Activated T-cell treated with anti-CD3 and anti-CD28 coated beads for 4 hours (primary cell): ENCODE measurements at places on chromosomes 6 and 20.

GRCh38 chr6:33827546-33828451 lies 24.0 kb upstream of the MLN start:
- DNase-seq = no peak

DNA sequence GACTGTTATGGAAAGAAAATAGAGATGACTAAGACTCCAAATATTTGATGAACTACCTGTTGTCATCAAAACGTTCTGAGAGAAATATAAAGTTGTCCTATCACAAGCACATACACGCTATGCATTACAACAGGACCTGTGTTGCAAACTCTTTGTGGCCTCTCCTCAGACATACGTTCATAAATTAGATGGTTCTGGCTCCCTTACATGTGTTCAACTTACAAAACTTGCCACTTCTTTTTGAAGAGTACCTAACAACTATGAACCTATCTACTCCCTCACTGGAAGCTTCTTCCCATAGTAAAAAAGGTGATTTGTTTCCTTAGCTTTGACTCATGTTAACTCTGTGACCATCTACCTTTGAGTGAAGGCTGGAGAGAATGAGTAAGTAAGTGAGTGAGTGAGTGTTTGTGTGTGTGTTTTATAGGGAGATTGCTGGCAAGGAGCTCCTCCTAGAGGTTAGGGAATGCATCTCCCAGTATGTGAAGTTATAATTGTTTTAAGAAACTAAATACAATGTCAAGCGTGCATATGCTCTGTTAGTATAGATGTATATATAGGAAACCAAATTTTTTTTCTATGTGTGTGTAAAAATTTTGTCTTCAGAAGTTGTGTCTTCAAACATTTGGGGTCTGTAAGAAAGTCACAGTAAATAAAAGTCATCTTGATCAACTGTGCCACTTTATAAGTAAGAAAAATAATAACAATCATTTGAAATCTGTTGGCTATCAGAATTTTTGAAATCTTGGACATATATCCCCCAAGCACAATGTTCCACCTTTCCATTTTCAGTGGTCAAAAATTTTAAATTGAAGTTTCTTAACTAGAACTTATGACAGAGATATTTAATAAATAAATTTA lies 1211.1 kb upstream of the GJE1 start:
- DNase-seq = no peak

DNA sequence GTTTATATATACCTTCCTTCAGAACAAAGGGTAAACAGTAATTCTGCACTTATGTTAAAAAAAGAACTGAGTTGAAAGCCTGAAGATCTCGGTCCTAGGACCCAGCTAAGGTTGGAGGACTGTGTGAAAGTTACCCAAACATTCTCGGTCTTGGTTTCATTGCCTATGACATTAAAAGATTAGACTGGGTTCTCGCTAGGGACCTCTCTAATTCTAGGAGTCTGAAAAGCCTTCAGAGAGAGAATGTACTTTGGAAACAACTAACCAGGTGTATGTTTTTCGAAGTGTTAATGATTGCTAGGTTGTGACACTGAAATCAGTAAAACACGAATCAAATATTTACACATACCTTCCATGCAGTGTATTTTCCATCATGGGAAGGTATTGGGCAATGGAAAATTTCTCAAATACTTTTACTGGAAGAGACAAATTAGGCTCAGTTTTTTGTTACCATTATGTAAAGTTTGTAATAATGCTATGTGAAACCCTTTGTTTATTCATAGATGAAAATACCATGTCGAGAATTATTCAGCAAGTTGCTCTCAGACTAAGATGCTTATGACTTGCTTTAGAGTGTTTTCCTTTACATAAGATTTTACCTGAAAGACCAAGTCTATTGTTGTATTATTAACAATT lies 113.7 kb upstream of the LOC128125822 start:
- DNase-seq = no peak

GRCh38 chr6:159304641-159305040 lies 135.4 kb downstream of the FNDC1 start:
- DNase-seq = no peak

- no peak for DNase-seq
Observed at GRCh38 chr20:63258781-63259180, 4.5 kb upstream of the NKAIN4 start.

GRCh38 chr6:144344646-144345045 lies 59.5 kb downstream of the UTRN start:
- peak; percentile 33 for DNase-seq

DNA sequence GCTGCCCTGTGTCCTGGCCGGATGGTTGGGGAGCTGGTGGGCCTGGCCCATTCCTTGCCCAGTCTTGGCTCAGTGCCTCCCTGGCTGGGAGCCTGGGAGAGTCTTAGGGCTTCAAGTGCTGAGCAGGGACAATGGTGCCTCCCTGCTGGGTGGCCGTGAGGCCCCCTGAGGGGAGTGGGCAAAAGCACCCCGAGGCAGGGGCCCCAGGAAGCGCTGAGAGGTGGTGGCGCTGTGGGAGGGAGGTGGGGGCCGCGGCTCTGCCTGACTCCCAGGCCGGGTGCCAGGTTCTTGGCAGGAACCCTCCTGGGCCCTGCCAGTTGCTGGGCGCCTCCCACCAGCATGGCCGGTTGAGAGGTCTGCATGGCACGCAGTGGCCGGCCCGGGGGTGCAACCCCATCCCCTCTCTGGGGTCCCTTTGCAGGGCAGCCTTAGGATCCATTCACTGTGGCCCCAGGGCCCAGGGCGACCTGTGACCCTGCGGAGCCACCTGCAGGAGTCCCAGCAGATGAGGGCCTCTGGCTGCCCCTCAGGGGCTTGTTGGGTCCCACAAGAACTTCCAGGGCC lies 9.2 kb upstream of the RPS21 start:
- no peak for DNase-seq

DNA sequence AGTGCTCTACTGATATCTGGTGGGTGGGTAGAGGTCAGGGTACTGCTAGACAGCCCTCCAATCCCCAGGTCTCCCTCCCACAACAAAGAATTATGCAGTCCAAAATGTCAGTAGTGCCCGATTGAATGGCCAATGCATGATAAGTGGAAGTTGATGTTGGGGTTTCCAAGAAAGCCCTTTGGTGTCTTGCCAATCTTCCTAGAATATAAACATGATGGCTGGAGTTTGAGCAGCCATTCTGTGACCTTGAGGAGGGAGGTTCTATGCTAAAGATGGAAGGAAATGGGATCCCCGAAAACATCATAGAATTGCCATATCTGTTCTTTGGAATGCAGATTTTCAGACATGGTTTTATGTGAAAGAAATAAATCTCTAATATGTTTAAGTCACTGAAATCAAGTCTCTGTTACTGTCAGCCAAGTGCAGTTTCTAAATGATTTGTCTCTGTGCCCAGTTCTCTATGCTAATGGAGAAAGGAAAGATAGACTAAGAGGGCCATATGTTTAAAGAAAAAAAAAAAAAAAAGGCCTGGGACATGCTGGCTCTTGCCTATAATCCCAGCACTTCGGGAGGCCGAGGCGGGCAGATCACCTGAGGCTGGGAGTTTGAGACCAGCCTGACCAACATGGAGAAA lies 32.8 kb upstream of the PTPN1 start:
- no peak for DNase-seq

GRCh38 chr6:134746140-134746539 lies 203.8 kb downstream of the ALDH8A1 start:
- no peak for DNase-seq

DNA sequence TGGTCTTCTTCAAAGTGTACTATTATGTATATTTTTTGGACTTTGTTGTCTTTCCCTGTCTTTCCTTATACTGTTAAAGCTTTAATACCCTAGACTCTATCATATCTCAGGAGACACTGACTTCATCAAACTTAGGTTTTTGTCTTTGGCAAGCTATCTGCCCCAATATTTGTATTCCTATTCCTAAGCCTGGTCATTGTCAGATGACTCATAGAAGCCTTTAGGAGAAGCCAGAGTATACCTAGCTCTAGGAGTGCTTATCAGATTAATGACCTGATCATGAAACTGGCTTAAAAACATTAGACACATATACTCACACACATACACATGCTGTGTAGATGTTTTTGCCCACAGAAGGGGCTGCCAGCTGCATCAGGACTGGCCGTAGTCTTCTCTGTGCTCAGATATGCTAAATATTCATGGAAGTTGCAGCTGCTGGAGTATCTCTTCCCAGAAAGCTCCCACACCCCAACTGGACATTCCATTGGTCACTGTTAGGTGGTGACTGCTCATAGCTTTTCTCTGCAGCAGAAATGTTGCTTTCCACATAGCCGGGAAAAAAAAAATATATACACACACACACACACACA lies 102.0 kb downstream of the ANKS1A start:
- no peak for DNase-seq

GRCh38 chr6:2073476-2073875 lies 171.9 kb downstream of the GMDS start:
- DNase-seq = no peak

DNA sequence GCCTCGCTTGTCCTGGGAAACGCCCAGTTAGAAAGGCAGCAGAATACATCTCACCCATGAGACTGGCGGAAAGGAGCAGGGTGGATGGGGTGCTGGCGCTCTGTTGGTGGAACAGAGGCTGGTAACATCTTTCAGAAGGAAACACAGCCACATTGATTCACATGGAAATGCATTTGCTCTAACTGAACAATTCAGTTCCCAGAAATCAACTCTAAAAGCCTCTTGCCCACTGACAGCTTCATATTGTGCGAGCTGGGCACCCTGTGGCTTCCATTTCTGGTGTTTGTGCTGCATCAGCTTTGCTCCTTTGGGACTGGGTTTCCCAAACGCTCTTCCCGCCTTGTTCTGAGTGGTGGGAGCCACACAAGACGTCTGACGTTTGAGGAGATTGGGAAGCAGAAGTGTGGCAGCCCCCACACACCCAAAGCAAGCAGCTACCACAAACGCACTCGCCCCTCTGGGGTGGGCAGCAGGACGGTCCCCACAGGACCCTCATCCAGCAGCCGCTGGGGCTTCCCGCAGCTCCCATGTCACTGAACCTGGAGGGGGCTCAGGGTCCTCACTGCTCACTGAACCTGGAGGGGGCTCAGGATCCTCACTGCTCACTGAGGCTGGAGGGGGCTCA lies 229.5 kb downstream of the ERMARD start:
- no peak for DNase-seq

- DNase-seq = no peak
Observed at GRCh38 chr6:39806278-39806677, 14.1 kb downstream of the DAAM2 start.

GRCh38 chr6:14791526-14791925 lies 454.3 kb upstream of the JARID2 start:
- no peak for DNase-seq

DNA sequence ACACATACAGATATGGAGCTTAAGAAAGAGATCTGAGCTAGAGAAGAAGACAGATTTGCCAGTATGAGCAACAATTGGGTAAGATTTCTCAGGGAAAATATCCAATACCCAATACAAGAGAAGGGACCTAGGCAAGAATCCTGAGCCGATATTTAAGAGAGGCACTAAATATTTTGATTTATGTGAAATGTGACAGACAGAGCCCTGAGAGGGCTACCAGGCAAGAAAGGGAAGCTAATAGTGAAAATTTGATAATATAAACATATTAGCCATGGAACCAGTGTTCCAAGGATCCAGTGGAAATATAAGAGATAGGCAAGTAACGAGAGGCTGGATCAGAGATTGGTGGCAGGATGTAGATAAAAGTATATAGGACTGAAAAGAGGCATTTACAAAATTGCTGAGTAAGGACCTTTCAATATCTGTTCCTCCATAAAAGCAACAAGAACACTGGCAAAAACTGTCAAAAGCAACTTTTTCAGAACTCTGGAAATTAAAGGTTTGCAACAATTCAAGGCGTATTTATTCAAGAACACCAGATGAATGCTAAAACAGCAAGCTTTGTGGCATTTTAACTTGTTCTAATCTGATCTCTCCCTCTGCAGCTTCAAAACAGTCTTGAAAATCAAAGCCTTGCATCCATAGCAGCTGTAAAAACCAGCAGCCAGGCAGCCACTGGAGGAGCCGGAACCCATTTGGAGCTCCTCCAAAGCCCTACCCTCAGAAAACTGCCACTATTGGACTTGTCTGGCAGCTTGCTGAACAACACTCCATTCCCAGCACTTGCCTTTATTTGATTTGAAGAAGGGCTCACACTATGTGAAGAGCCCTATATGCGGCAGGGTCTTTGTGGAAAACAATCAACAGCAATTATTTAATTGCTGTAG lies 58.8 kb downstream of the REV3L start:
- no peak for DNase-seq

DNA sequence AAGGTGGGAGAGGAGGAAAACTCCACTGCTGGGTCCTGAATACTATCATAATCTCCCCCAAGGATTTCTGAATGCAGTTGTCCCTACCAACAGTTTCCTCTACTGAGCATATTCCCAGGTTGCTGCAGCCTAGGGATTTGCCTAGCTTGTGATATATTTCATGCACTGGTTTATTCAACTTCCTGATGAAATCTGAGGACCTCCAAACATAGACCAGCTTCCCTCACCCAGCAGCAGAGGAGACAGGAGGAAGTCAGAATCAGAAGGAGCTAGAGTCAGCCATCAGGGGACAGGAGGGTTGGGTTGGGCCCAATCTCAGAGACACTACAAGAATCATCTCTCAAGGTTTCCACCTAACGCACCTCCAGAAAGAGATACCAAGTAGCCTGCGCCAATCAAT lies 138.4 kb upstream of the TOP1 start:
- no peak for DNase-seq

DNA sequence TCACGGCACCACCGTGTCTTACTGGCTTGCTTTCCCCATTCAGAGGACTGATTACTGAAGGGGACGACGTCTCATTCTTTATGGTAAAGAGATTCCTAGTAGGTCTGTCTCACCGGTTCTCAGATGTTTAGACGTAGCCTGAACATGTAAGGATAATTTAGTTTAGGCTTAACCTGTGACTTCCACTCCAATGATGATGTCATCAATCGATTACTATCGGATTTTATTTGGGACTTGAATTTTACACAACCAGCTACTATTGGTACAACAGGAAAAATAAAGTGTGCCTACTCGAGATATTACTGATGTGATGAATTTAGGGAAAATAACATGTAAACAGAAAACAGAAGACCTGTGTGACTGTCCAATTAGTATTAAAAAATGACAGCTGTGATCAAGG lies 4.5 kb upstream of the SSR1 start:
- DNase-seq = no peak

GRCh38 chr6:12769556-12770256 lies 53.1 kb downstream of the PHACTR1 start:
- DNase-seq = no peak

GRCh38 chr6:147563472-147563871 lies 55.0 kb downstream of the SAMD5 start:
- DNase-seq = no peak
